ENCODE measurements at places on chromosomes 1 and 21.
A peak's percentile ranks its signal among the peaks of the same experiment; 100 is the strongest.

GRCh38 chr1:220915117-220915440 is 35.8 kb downstream of the HLX start:
- no peak for DNase-seq

DNA sequence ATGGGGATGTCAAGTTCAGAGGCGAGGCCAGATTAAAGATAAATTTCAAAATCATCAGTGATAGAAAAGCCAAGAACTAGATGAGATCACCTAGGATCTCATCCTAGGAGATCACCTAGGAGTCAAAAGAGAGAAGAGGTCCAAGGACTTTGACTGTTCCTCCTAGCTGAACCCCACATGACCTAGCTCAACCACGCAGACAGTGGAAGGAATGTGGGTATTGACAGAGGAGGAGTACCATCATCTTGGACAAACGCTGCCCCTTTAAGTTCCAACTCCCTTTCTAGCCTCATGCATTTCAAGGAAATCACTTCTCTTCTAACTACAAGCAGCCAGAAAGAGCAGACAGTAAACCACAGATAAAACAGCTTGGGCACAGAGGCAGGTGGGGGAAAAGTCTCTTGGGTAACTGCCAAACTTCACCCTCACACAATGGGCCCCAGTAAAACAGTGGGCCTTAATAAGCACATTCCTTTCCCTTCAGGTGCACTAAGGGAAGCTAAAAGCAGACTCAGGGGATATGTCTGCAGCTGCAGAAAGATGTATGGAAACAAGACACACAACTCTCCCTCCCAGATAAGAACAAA is 12.5 kb upstream of the FAM76A start:
- no peak for DNase-seq

DNA sequence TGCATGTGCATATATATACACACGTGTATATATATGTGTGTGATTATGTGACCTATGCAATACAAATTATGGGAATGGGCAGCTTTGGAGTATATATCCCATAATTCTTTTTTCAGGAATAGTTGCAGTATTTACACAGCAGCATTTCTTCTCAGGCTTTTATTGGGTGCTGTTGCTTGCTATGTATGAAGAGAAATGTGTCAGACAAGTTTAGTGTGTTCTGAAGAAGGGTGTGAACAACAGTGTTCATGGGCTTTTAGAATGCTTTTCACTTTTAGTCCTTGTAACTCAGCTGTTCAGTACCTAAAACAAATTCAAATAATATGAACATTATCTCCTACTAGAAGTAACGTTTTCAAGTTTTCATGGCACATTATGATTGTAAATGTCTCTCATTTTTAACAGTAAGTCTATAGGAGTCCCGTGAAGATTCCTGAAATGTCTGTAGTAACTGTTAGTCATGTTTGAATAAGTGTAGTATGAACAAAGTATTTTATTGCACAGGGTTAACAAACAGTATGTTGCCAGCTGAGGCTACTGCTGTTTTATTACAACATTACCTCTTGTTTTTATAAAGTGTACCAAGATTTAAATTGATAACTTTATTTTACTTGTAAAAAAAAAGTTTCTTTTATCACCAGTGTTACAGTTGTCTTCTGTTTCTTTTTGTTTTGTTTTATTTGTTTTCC is 42.5 kb downstream of the TMED5 start:
- DNase-seq = no peak

GRCh38 chr1:112638110-112638428 is 18.4 kb downstream of the CAPZA1 start:
- no peak for DNase-seq

DNA sequence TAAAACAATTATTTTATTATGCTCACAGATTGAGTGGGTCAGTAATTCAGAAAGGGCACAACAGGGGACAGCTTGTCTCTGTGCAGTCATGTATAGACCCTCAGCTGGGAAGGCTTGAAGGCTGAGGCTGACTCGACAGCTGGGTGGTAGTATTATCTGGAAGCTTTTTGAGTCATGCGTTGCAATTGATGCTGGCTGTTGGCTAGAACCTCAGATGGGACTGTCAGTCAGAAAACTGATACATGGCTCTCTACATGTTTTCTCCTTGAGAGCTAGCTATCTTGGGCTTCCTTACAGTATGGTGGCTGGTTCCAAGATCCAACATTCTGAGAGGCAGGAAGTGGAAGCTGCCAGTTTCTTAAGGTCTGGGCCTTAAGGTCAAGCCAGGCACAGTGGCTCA is 61.5 kb upstream of the SELENON start:
- no peak for DNase-seq

DNA sequence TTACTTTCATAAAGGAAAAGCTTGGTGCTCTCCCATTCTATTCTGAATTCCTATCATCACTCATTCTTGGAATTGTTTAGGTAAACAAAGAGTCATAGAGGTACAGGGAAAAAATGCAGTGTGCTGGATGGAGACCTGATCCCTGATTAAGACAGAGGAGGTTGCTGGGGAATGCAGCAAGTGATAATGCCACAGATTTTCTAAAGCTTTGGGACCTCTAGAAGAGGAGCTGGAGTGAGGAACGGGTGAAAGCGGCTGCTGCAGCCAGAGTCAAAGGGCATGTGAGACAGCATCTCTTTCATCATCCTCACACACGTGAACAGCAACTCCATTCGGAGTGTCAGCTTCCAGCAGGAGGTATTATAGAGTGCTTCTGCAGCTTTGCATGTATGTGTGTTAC is 54.9 kb upstream of the DIPK1A start:
- DNase-seq = no peak

DNA sequence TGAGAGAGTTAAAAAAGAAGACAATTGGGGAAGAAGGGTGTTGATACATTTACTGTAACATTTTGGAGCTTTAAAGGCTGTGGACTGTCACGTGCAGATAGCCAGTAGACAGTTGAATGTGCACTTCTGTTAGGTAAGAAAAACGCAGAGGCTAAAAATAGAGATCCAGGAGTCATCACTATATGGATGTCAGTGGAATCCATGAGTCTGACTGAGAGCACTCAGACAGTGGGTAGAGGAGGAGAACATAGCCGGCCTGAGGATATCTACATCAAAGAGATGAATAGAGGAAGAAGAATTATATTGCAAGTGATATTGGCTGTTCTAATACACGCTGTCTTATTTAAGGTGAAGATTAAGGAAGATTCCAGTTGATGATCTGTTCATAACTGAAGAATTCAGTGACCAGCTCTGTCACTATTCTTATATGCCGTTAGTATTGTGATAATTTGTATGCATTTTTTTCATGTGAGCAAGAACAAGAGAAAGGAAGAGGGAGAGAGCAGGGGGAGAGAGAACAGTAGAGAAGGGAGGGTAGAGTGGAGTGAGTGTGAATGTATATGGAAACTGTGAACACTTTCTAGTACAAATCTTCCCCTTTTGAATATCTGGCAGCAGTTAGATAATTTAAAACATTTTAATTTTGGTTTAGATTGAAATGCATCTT is 344.8 kb downstream of the CHRM3 start:
- DNase-seq = no peak

DNA sequence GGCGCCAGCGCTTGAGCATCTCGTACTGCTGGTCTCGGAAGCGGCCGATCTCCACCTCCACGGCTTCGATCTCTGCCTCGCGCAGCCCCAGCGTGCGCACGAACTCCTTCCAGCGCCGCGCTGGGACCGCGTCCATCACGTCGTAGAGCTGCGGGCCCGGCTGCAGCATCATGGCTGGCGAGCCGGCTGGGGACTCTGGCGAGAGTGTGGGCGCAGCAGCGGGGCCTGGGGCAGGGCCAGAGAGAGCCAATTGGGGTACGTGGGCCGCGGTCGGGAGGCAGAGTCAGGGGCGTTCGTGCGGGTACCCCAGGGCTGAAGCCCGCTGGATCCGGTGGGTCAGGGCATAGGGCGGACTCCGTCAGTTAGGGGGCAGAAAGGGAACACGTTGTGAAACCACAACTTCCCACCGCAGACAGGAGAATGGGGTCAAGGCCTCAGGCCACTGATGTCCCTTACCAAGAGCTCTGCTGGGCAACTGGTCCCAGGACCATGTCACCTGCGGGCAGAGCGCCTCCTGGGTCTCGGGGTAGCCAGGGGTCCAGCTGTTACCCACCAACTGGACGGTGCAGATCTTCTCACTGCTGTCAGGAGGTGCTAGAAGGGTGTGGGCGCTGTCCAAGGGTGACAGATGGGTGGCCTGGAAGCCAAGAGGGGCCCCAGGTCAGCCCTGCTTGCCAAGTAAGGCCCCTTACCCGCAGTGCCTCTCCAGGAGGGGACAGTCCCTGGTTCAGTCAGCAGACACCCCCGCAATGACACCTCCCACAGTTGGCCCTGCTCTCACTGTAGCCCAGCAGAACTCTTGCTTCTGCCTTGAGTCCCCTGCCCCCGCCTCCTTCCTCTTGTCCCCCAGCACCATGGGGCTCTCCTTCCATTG is 4.2 kb downstream of the TNFRSF25 start:
- no peak for DNase-seq

GRCh38 chr1:61523893-61524605 is 200.9 kb downstream of the TM2D1 start:
- peak; percentile 23 for DNase-seq

GRCh38 chr1:204453141-204453772 is 41.3 kb downstream of the PIK3C2B start:
- DNase-seq = no peak

DNA sequence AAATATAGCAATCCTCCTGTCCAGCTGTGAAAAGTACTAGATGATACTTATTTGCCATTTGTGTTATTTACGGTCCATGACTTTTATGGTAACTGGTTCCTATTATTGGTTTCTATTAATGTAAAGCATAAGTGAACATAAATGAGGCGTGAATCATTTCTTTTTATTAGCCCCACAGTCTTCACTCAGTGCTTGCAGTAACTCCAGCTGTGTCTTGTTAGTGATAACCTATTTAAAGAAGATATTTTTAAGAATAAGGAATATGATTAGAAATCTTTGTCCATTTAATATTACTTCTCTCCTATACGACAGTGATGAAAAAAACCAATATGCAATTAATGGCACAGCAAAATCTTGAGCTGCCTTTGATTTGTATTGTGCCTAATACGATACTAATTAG is 149.9 kb downstream of the SPATA17 start:
- DNase-seq = peak; percentile 12

Measured in fibroblast of skin of right quadriceps (primary cell).